Naive thymus-derived CD4-positive, alpha-beta T cell (primary cell): ENCODE measurements at places on chromosomes 5 and 9. TPM values are rescaled to one million over a fixed set of nuclear protein-coding genes. Genes with fewer than 3 reads are reported as not detected.

Gene OR1J2
- not detected in 2 replicates for total RNA-seq

DNA sequence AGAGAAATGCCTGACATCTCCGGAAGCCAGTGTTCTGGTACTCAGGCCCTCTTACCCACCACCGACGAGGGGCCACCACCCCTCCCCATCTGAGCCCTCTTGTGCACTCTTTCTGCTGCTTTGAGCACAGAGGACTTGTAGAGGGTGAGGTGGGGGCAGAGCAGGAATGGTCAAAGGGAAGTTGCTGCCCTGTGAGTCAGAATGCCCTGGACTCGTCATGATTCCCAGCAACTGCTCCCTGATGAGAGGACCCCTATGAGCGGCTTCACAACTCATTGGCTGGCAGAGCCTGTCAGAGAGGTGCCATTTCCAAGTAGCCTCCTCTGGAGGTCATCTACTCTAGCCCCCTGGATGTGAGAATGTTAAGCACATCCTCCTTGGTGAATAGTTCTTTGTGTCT lies 845 bp downstream of the ECSCR start:
- no peak for DNase-seq

DNA sequence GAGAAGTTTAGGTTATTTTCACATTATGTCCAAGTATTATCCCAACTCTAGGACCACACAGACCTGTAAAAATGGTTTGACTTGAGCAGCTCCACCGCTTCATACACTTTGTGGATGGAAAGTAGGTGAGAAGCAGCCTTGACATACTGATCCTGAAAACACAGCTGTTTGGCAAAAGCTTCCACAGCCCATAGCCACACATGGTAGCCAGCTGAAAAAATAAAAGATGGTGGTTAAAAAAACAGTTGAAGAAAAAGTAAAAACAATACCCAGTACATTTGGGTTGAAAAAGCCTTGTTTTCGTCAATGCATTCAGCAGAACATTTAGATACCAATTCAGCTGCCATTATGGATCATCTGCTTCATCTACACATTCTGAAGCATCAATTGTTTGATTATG lies 36.7 kb downstream of the GEMIN5 start:
- no peak for DNase-seq

- peak; percentile 64 for DNase-seq
Measured at GRCh38 chr9:6068983-6069382, 53.6 kb upstream of the RANBP6 start.

- no peak for DNase-seq
Measured at GRCh38 chr9:4375424-4376200, 75.7 kb upstream of the GLIS3 start.

Gene SEMA6A
- total RNA-seq, result not detected

Gene PCA3
- total RNA-seq, result not detected

GRCh38 chr5:142808878-142809598 lies 38.9 kb downstream of the ARHGAP26 start:
- DNase-seq, result no peak
